Naive thymus-derived CD4-positive, alpha-beta T cell (primary cell): ENCODE measurements at places on chromosomes 2 and 18. TPM values are rescaled to one million over a fixed set of nuclear protein-coding genes. Genes with fewer than 3 reads are reported as not detected.

GRCh38 chr2:26018184-26019055 is 15.5 kb upstream of the RAB10 start:
- H3K27me3 ChIP-seq: no peaks in the 10 kb centered on the region
- no peaks in the 10 kb centered on the region for H3K4me1 ChIP-seq
- H3K27ac ChIP-seq: no peak overlapping the region
- H3K36me3 ChIP-seq: no peaks in the 10 kb centered on the region
- DNase-seq: no peak

The CPO gene
- total RNA-seq: 0.32 TPM

DNA sequence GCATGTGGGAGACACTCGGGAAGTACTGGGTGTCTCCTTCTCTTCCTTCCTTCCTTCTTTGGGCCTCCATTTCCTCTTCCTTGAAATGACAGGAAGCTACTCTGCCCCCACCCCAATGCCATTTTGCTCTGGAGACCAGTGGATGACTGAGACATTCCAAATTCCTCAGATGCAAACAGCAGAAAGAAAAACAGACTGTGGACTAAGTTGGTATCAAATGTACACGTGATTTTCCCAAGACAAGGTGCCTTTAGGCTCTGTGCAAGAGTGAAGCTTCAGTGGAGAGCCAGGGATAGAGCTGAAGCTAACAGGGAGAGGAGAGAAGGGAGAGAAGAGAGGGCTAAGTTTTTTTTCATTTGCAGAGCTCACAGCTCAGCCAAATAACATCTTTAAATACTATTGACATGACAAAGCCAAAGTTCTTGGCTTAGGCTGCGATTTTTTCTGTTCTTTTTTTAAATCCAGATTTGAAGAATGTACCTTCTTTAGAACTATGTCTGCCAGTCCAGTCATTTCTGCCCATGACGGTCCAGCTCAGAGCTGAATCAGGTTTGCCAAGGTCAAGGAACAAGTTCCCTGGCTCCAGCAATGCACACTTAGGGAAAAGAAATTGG is 84.5 kb upstream of the LCLAT1 start:
- no peaks in the 10 kb centered on the region for H3K27me3 ChIP-seq
- no peak overlapping the region for H3K4me3 ChIP-seq
- H3K4me1 ChIP-seq: peaks cover 37% of the 10 kb centered on the region
- DNase-seq: no peak

GRCh38 chr18:68766433-68766832 is 31.4 kb upstream of the CCDC102B start:
- no peaks in the 10 kb centered on the region for H3K36me3 ChIP-seq
- H3K27ac ChIP-seq: no peak overlapping the region
- no peak for DNase-seq
- H3K4me3 ChIP-seq: no peak overlapping the region
- no peaks in the 10 kb centered on the region for H3K27me3 ChIP-seq

The CDH2 gene
- total RNA-seq: 0.27 TPM

DNA sequence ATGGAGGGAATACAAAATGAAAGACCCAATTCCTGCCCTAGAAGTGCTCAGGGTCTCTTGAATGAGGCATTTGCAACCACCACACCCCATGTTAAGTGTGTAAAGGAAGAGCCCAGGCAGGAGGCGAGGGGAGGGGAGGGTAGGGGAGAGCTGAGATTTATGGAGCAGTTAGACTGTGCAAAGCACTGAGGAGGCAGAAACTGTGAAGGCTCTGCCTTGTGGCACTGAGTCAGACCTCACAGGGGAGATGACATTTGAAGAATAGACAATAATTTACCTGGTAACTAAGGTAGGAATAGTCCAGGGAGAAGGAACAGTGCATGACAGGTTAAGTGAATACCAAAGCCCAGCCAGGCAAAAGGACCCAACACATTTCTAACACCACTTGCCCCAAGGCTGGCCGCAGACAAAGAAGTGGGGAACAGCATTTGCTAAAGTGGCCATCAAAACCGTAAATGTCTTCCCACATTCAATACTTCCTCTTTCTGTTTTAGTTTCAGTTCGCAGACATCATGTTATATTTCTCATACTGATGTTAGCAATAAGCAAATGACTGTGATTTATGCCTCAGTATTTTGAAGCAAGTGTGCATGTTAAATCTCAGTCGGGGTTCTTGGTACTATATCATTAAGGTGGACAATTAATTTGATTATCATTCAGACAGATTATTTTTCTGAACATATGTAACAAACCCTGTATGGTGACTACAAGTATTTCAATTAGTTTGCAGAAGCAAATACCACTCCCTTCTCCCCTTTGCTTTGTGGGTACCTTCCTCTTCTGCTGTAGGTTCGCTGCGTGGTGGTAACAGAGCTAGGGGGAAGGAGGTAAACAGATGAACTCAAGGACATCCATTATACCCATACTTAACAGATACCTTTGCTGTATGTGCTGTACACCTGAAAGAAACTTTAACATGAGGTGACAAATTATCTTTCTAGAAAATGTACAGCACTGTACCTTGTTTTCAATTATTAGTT is 27.5 kb downstream of the CDH20 start:
- no peaks in the 10 kb centered on the region for H3K4me1 ChIP-seq
- no peaks in the 10 kb centered on the region for H3K27me3 ChIP-seq
- no peak for DNase-seq
- no peaks in the 10 kb centered on the region for H3K36me3 ChIP-seq
- no peak overlapping the region for H3K4me3 ChIP-seq

- H3K4me3 ChIP-seq: no peak overlapping the region
- H3K36me3 ChIP-seq: no peaks in the 10 kb centered on the region
- no peak for DNase-seq
- no peaks in the 10 kb centered on the region for H3K27me3 ChIP-seq
- H3K4me1 ChIP-seq: no peaks in the 10 kb centered on the region
Observed at GRCh38 chr2:30934066-30934465, 126.8 kb upstream of the CAPN13 start.

The ITM2C gene
- total RNA-seq: 27.7 TPM

DNA sequence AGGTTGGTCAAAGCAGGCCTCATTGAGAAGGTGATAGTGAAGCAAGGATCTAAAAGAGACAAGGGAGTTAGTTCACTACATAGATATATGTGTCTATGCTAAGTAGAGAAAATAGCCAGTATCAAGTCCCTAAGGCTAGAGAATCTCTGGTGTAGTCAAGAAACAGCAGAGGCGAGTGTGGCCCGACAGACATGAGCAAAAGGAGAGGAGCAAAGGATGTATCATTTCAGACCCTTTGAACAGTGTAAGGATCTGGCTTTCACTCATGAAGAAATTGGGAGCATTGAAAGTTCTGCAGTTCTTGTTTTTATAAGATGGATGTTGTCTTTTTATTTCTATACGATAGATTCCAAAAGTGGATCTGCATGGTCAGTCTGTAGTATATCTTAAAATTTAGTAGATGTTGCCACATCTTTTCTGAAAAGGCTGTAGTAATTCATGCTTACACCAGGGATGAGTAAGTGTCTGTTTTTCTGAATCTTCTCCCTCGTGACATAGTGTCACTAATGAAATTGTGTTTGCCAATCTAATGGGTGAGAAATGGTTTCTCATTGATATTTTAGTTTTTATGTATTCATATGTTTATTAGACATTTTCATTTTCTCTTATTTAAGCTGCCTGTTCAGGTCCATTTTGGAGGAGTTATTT is 18.8 kb downstream of the SP100 start:
- no peaks in the 10 kb centered on the region for H3K27me3 ChIP-seq
- DNase-seq: no peak
- H3K36me3 ChIP-seq: peaks cover 7% of the 10 kb centered on the region
- H3K4me1 ChIP-seq: peaks cover 33% of the 10 kb centered on the region

- no peak overlapping the region for H3K4me3 ChIP-seq
- no peaks in the 10 kb centered on the region for H3K4me1 ChIP-seq
- H3K27me3 ChIP-seq: no peaks in the 10 kb centered on the region
- no peak overlapping the region for H3K27ac ChIP-seq
Observed at GRCh38 chr18:6273423-6273822, 141.3 kb downstream of the L3MBTL4 start.

The ALPP gene
- total RNA-seq: not detected

DNA sequence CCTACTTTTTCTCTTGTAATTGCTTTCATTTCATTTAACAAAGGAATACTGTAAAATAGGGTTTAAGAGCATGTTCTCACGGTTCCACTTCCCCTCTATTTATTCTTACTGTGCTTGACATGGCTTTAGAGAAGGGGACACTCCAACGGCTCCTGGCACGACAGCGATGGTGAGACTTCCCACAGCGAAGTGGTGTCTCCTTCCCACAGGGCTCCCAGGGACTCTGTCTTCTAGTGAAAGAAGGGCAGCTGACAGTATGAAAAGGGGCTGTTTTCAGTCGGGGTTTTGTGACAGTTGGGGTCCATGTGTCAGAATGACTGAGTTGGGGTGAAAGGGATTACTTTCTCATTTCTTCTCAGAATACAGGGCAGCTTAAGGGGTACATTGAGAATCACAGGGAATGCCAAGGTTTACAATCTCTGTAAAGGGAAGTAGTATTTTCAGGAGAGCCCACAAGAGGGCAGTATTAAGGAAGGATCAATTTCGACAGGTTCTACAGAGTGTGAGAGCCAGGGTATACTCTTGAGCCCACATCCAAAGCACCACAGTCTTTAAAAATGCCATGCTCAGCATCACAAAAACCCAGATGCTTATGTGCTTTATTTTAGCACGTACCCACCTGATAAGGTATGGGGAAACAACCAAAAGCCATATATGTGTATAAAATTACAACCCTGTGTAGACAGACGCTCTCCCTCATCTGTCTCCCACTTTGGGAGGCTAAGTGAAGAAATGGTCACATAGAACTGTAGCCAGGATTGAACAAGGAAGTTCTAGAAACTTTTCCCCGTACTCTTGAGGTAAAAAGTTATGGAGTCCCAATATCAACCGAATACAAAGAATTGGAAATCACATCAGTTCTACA is 31.3 kb upstream of the RAPGEF4 start:
- no peaks in the 10 kb centered on the region for H3K36me3 ChIP-seq
- DNase-seq: no peak
- H3K27ac ChIP-seq: no peak overlapping the region

GRCh38 chr2:199019898-199020507 is 437.7 kb downstream of the SATB2 start:
- no peaks in the 10 kb centered on the region for H3K27me3 ChIP-seq
- H3K4me3 ChIP-seq: no peak overlapping the region
- no peak for DNase-seq
- H3K4me1 ChIP-seq: no peaks in the 10 kb centered on the region
- no peak overlapping the region for H3K27ac ChIP-seq
